ENCODE measurements at places on chromosomes 7 and 10.

DNA sequence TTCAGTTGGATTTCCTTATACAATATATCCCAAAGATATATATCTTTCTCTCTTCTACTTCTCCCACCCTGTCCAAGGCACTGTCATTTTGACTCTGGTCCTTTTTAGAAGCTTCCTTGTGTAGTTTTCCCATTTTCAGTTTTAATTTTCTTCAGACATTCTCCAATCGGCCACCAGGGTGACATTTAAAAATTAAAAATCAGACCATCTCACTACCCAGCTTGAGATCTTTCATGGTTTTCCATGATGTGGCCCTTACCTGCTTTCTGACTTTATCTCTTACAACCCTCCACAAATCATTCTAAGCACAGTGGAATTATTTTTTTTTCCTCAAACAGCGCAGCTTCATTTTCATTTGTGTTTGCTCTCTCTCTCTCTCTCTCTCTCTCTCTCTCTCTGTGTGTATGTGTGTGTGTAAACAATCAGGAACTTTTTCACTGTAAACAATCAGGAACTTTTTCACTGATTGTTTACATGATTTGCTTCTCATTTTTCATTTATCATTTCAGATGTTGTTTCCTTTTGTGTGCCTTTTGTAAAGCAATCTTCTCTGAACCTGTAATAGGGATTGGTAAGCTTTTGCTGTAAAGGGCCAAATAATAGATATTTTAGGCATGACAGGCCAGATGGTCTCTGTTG is 348.9 kb downstream of the ATRNL1 start:
- no peak for DNase-seq

DNA sequence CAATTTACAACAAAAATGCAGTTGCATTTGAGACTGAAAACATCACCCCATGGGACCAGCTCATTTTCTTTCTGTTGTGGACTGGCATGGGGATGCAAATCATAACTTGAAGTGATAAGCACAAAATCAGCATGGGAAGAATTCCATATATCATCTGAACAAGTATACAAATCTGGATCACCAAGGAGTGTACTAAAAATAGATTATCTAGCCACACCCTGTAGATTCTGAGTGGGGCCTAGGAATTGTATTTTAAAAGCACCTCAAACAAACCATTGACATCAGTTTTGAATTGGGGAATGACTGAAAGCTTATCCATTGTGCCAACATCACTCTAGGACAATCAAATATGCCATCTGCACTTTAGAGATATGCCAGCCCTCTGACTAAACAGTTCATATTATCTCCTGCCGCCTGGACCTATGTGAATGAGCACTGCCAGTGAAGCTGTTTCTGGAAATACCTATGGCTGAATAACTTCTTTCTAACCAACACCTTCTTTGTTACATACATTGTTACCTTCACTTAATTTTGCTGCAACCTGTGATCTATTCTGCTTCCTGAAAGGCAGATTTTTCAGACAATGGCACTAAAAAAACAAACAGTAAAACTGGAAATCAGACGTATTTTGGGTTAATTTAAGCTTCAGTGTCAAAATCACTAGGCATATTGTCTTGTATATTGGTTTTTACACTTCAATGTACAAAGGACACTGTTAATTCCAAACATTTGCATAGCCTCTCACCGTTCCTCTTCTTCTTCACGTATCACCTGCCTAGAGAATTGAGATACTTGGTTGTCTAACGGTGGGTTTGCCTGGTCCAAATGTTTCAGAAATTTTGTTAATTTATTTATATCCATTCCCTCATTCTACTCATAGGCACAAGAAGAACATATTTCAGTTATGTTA is 42.4 kb upstream of the HGF start:
- DNase-seq: no peak

- no peak for DNase-seq
Observed at GRCh38 chr10:116868722-116869121, 19.4 kb downstream of the ENO4 start.

GRCh38 chr10:43124574-43125273 is 13.5 kb upstream of the CSGALNACT2 start:
- DNase-seq: no peak

GRCh38 chr10:52637592-52637991 is 135.0 kb downstream of the MBL2 start:
- no peak for DNase-seq

- no peak for DNase-seq
Observed at GRCh38 chr10:95559471-95559870, 1.7 kb downstream of the SORBS1 start.

GRCh38 chr7:150444674-150445365 is 5.6 kb upstream of the GIMAP8 start:
- DNase-seq: no peak

GRCh38 chr10:130363899-130364445 is 227.8 kb downstream of the GLRX3 start:
- DNase-seq: no peak

DNA sequence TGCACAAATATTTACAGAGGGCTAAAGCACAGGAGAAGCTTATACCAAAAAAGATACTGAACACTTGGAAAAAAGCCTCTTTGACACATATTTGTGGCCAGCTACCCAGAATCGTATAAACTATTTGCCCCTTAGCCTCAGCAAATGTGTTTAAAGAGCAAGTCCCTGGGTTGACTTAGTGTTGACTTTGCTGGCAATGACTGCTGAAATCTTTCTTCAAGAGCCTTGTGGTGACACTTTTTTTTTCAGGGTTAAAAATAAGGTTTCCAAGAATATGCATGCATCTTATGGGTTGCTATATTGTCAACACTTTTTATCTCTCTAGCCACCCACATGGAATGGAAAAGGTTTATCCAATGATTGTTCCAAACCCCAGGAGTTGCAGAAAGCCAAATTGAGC is 14.9 kb upstream of the PLEKHS1 start:
- no peak for DNase-seq

GRCh38 chr7:15831606-15832005 is 145.1 kb upstream of the MEOX2 start:
- no peak for DNase-seq

DNA sequence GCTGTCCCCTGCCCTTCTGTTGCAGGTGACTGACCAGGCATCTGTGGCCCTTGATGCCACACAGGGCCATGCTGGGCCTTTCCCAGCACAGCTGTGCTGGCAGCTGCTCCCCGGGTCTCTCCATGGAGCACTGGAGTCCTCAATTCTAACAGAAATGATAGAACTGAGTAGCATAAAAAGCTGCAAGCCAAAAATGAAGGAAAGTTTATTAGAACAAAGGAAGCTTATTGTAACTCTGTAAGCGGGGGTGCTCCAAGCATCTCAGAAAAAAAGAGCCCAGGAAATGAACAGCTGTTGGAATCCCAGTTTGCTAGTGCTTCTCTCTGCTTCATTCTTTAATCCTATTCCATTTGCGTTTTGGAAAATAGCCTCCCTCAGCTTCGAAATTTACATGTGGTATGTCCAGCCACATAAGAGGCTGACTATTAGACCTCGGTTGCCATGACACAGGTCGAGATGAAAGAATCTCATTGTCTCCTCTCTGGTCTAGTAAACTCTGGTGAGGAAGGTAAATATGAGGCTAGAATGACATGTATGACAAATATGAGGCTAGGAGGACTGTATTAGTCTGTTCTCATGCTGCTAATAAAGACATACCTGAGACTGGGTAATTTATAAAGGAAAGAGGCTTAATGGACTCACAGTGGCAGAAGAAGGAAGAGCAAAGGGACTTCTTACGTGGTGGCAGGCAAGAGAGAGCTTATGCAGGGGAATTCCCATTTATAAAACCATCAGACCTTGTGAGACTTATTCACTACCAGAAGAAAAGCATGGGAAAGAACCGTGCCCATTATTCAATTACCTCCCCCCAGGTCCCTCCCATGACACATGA is 23.7 kb downstream of the EPDR1 start:
- no peak for DNase-seq

DNA sequence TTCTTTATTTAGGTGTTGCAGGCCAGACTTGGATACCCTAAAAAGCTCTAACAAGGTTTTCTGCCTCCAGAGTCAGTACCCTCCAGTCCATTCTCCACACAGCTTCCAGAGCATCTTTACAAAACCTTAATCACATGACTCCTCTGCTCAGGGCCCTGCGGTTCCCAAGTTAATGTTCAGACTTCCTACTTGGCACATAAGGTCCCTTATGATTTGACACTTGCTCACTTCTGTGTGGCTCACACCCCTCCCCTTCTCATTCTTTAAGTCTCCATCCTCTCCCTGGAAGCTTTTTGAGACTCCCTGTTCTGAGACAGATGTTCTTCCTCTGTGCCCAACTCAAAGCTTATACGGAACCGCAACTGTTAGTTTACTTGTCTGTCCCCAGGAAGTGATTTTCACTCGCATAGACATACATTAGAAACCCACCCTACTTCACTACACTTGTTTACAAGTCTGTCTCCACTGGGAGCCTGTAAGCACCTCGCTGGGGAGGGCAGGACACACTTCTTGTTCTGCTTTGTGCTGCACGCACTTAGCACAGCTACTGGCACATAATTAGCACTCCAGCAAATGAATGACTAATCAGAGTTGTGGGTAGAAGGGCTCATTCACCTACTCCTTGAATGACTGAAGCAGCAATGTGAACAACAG is 154.3 kb upstream of the LAMB4 start:
- DNase-seq: no peak

Measured in GOT3 (cell line).